Fibroblast of skin of left quadriceps (primary cell): ENCODE measurements at places on chromosomes 1 and 21.

- no peak for DNase-seq
These were observed 107.3 kb downstream of the HMGB4 start for GRCh38 chr1:33971018-33971710.

DNA sequence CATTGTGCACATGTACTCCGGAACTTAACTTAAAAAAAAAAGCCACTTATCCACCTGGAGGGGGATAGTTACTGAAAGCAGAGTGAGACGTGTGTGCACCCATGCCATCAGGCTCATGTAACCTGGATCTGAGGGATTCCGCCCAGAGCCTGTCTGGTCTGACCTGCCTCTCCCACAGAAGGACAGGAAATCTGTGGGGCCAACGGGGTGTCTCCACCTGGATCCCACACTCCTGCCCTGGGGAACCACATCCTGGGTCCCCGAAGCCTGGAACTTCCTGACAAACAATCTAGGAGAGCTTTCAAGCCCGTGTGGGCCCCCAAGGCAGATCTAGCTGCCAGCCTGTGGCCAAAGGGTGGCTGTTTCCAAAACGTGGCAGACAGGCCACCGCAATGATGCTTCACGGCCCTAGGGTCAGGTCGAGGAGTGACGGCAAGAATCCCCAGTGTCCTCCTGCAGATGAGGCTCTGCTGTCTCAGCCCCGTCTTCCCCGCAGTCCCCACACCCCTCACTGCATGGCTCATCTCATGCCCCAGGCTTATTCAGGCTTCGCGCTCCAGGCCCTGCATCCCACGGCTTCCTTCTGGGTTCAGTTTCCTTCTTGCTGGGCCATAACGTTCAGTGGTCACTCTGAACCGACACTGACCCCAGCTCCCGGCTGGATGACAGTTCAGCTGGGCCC, 21.0 kb upstream of the PCBP3 start:
- no peak for DNase-seq

DNA sequence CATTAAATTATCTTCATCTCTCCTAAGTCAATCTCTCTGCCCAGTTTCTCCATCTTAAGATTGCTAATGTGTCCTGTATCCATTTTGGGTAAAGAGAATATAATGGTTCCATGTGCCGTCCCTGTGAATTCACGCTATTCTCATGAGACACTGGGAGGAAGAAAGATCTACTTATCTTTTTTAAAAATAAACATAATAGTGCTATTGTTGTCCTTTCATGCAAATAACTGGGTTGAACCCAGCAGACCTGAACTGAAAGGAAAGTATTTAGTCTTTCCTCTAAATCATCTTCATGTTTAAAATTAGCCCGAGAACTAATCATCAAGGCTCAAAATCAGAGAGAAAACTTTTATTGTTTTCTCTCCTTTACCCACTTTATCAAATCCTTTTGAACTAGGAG, 22.4 kb downstream of the SLAMF1 start:
- no peak for DNase-seq

DNA sequence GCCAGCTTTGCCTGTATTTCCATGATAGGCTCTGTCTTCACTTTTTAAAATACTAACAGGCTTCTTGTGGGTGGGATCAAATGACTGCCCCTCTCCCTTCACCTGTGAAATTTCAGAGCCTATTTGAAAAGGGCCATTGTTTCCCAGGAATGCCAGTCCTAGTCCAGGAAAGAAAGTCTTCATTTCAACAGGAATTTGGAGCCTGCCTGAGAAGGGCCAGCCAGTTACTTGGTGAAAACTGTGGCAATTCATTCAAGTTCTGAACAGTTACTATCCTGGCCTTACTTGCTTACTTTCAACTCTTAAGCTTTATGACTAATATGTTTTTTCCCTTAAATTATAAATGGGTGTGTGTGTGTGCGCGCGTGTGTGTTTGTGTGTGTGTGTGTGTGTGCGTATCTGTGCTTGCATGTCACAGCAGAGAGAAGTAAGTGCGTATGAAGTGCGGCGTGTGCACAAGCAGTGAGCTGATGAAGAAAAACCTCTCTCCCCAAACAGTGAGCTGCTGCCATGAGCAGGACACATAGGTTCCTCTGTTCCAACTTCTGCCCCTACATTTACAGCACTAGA, 67.5 kb upstream of the RNPC3 start:
- no peak for DNase-seq

DNA sequence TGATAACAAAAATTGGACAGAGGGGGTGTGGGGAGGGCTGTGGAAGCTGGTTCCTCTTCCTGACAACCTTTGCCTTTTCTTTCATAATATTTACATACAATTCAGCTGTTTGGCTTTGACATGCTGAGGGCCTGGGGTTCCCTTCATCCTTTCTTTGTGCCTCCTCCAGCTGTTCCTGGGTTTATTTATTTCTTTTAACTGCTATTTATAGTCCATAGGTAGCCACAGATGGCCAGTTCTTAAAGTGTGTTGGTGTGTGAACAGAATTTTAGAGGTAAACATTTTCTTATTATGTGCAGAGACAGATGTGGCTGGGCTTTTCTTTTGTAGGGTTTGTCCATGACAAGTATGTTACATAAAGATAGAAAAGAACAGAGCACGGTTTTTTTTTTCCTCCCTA, 34.1 kb upstream of the CNIH3 start:
- DNase-seq: no peak

- peak; percentile 58 for DNase-seq
These were observed 60.6 kb downstream of the NAV1 start for GRCh38 chr1:201599548-201599947.

DNA sequence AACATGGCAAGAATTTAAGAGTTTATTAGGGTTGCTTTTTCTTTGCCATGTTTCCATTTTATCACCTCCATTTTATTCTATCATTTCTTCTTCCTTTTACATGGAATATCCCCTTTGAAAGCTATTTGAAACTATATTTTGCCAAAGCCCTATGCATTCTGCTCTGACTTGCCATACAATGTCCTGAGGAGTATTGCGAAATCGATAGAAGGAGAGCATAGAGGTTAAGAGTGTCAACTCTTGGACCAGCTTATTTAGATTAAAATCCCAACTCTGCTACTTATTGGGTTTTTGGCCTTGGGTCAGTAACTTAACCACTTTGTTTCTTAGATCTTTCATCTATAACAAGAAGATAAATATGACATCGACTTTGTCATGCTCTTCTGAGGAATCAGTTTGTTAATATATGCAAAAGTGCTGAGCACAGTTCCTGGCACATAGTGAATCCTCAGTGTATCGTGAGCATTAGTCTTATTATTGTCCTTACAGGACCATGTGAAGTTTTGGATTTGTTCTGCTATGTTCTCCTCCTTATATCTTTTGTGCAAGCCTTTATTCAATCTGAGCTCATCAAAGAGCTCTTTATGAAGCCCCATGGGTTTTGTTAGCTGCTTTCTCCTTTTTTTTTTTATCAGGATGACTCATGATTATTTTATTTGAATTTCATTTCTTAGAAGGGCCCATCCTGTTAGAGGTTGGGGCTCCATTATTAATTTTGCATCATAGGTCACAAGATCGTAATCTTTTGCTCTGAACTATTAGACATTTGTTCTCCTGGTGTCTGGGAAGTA, 17.6 kb downstream of the ACKR1 start:
- no peak for DNase-seq

DNA sequence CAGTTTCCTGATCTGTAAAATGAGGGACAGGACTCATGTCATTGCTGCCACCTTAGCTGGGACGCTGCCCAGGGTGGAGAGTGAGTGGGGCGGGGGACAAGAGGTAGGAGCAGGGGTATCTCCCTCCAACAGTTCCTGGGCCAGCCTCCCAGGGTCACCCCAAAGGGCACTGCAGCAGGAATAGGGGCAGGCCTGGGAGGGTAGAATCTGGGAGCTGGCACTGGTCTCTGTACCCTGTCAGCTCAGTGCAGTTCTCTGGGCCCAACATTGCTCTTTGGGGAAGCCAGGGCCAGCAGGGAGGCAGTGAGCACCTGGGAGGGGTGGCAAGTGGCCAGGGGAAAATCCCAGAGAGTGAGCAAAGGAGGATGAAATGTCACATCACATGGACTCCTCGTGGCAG, 55.8 kb downstream of the ELK4 start:
- no peak for DNase-seq

DNA sequence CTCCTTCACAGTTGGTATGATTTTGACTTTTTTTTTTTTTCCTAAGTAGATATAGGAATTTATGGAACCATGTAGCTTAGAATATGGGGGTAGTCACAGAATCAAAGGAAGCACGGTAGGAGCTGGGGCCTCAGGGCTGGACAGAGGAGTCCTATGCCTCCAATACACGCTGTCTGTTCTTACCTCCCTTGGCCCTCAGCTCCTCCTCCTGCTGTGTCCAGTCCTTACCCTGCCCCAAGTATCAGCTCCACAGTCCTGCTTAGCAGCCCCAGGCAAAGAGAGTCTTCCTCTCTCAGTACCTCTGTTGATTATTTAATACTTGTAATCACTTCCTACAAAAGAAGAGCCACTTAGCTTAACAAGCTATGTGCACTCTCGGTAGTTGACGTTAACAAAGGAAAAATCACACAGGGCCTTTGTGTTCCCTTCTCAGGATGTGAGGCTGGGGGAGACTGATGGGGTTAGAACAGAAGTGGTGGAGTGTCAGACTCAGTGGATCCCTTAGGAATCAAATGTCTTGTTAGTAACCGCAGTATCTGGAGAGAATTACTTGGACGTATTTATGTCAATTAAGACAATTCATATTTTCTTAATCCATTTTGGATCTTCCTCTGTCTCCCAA, 292.3 kb downstream of the HHAT start:
- no peak for DNase-seq
